RCC 7860 (cell line): ENCODE measurements at places on chromosomes 13 and 19.

DNA sequence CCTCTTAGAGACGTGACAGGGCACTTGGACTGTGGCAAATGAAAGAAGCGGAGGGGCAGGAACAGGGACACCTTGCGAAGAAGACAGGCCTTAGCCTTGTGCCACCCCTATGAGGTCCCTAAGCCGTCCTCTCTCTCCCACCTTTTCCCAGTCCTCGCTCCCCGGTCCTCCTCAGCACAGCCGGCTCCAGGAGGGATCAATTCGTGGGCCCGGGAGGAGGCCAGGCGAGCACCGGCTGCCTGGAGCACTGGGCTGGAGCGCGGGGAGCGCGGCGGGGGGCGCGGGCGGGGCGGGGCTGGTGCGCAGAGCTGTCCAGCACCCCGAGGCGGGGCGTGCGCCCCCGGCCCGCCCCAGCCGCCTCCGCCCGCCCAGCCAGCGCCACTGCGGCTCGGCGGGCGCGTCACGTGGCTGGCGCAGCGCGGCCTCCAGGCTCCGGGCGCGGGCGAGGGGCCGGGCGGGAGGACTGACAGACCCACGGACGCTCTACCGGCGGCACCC lies at the start of gene LRP3:
Gene LRP3 (plus strand): TSS at position 466 of the 498 bp plus-strand sequence. CDS start 456 bp downstream, outside the sequence.
- no peak for DNase-seq

DNA sequence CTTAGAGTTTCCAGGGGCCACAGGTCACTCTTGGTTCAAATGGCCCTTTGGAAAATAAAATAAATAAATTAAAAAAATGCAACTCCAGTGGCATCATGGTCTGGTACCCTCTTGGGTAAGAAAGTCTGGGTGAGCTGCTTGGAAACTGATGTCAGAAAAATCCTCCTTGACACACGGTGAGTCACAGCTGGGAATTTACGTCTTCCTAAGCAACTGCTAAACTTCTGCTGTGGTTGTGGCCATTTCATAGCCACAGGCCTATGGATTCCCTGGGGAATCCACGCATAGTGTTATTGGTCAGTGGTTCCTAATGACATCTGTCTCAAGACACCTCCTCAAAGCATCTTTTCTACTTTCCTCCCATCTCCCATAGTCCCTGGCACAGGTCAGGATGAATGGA lies 220.8 kb downstream of the COG6 start:
- DNase-seq = peak; percentile 93

DNA sequence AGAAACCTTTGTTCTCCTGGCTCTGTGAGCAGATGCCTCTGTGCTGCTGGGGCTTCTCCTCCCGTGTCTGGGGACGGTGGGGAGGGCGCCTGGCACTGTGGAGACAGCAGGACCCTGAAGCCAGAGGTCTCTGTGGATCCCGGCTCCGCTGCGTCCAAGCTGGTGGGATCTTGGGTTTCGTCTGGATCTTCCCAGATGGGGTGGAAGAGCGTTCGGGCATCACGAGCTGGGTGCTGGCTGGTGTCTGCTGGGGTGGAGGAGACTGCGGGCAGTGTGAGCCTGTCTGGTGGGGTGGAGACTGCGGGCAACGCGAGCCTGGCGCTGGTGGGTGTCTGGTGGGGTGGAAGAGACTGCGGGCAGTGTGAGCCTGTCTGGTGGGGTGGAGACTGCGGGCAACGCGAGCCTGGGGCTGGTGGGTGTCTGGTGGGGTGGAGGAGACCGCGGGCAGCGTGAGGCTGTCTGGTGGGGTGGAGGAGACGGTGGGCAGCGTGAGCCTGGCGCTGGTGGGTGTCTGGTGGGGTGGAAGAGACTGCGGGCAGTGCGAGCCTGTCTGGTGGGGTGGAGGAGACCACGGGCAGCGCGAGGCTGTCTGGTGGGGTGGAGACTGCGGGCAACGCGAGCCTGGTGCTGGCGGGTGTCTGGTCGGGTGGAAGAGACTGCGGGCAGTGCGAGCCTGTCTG lies 5.6 kb downstream of the TEX29 start:
- DNase-seq = no peak

- DNase-seq = peak; percentile 93
Observed at GRCh38 chr19:31139871-31140505, 209.2 kb downstream of the TSHZ3 start.

DNA sequence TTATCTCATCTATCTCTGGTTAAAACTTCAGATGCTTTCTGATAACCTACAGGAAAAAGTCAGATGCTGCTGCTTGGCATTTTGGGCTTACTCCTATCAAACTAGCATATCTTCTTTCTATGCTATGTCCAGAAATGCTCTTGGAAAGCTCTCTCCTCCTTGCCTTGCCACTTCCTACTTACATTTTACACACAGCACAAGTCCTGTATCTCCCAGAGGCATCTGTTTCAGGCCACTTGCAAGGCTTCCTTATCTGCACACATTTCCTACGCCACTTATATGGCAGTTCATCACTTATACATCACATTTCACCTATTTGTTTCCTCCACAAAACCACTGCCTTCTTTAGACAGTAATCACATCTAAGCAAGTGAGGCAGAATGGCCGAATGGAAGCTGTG lies 220.3 kb downstream of the DNAJC15 start:
- no peak for DNase-seq

DNA sequence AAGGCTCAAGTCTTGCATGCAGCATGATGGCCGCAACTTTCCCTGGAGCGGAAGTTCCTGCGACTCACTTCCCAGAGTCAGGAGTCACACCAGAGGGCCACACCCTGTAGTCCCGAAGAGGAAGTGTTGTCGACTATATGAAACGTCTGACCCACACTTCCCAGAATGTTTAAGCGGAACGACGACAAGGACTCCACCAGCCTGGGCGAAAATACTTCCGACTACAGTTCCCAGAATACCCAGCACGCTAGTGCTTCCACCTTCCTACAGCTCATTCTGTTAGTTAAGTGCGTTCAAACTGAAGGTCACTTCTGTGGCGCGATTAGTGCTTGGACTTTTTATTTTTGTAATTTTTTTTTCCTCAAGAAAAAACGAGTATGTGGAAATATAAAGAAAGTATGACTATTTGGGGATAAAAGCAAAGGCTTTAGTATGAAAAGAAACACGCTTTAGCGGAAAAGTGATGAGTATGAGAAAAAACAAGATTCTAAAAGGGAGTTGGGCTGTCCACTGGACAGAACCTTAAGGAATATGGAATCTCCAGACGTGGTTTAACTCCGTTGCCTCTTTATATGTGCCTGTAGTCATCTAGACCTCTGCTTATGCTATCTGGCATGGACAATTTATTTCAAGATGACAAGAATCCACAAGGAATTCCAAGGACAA lies 15.5 kb upstream of the ZNF112 start:
- DNase-seq = no peak

DNA sequence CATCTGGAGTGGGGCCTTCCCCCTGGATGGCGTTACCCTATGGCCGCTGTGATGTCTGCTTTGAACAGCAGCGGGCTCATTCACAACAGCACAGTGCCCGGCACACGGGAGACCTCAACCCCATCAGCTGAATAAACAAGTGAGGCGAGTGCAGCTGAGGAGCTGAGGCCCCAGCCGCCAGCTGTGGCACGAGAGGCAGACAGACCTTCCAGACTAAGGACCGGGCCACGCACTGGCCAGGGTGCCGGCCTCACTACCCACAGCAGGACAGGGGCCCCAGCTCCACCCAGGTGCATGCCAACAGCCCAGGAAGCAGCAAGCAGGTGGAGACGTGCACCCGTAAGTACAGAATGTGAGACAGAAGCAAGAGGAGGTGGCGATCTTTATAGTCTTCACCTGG lies 39.6 kb downstream of the STK24 start:
- DNase-seq = no peak

DNA sequence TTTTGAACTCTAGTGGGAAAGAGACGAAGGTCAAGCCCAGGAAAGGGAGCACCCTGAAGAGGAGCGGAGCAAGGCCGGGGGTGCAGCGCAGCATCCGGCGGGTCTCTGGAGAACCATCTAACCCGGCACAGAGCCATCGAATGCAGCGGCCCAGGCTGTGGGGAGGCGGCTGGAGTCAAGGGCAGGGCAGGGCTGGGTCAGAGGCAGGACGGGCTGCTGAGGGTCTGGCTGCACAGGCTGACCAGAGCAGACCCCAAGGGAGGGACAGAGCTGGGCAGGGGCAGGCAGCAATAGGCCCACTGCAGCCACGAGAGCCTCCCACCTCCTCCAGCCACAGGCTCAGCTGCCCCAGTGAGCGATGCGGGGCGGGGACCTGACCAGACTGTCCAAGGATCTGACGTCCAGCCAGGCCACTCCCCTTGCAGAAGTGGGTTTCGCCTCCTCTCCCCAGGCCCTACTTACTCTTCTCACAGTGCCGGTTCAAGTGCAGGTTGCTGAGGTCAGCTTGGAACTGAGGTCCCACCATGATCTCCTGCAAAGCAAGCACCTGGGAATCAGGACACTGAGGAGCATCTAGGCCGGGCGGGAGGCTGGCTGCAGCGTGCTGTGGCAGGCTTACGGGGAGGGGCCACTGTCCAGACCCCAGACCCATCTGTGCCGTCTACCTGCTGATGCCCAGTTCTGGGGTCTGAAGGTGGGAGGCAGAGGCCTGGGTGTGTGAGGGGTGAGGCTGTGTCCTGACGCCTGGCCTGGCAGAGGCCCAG lies 19.2 kb downstream of the MIER2 start:
- no peak for DNase-seq

DNA sequence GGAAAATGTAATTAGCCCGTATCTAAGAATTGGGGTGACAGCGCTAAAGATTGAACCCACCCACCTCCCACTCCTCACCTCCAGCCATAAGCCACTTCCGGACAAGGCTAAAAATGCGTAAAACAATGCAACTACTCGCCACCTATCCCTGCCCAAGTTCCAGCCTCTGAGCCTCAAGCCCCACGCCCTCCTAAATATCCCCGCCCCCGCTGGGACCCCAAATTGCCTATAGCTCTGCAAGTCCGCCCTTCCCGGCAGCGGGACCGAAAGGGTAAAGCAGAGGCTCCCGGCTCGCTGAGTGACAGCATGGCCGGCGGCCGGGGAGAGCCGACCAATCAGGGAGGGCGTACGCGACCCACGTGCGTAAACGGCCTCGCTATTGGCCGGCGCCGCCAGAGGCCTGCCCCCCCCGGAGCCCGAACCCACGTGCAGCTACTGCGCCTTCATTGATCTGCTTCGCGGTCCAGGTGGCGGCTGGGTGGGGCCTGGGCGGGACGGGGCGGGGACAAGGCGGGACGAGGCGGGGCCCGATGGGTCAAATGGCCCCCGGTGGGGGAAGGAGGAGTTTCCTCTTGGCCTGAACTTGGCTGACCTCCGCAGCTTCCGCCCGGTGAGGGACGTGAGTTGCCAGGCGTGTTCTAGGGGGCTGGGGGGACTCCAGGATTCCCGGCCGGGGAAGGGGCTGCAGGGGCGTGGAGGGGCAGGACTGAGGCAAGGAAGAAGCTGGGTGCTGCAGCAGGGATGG lies at the start of gene TLE6:
Gene TLE6 (plus strand): TSS at position 564 of the 745 bp plus-strand sequence. CDS start 670 bp downstream, outside the sequence.
- peak; percentile 89 for DNase-seq

- no peak for DNase-seq
Observed at GRCh38 chr19:19224852-19225494, 13.2 kb downstream of the NCAN start.

GRCh38 chr19:1618157-1619093 lies 13.2 kb upstream of the UQCR11 start:
- DNase-seq = peak; percentile 21

- no peak for DNase-seq
Observed at GRCh38 chr19:38277549-38277948, 13.2 kb downstream of the SPINT2 start.

GRCh38 chr13:20825477-20825875 lies 51.7 kb upstream of the EEF1AKMT1 start:
- DNase-seq = no peak

DNA sequence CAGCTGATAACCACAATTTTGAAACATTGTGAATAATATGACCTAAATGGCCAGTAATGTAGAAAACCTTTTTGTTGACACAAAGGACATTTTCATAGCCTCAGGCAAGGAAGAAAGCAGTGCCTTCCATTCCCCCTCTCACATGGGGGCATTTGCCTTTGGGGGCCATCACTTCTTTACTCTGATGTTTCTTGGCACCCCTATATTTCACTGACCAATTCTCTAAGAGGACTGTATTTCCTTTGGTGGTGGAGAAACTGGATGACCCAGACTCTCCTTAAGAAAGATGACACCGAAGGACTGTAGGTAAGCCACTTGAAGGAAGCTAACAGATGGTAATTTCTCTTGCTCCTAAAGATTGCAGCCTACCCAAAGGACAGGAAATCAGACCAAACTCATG lies 254.6 kb downstream of the DCLK1 start:
- DNase-seq = no peak

- no peak for DNase-seq
Observed at GRCh38 chr13:111202745-111203144, 87.6 kb downstream of the ARHGEF7 start.

GRCh38 chr19:13869281-13869680 lies 7.7 kb upstream of the NANOS3 start:
- no peak for DNase-seq

DNA sequence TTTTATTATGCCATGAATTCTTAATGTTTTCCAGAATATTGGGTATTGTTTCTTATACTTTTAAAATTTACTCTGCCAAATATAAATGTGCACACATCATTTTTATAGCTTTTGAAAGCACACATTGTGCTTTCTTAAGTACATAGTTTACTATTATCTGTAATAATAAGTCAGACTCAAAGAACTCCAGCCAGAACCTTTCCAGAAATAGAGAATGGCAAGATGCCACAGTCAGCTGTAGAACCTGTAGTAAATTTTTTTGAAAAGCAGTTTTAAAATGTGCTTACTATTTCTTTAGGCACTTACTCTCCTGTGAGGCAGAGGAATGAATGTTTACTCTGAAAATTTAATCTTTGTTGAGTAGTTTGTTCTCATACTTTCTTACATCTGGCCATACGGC lies 1287.1 kb downstream of the PCDH9 start:
- no peak for DNase-seq

GRCh38 chr19:33394723-33395560 lies 21.4 kb downstream of the CEBPG start:
- DNase-seq = no peak

GRCh38 chr13:60755380-60756163 lies 358.6 kb downstream of the TDRD3 start:
- no peak for DNase-seq

DNA sequence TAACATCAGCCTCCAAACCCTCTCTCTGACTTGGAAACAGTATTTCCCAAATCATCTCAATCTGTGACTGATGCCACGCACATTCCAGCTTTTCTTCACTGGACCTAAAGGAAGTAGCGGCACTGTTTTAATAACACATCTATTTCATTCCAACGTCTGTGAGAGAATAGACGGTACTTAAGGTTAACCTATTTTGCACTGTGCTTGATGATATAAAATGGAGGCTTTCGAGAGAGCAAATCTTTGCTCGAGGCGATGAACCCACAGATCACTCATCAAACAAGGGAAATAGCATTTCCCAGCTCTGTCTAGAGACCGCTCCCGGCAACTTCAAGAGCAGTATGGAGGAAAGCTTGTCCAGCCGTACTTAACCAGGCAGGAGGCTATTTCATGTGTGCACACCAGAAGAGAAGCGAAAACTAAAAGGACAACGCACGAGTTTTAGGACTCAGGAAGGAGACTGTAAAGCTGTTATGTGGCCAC lies 2.9 kb downstream of the UBL3 start:
- DNase-seq = no peak

GRCh38 chr13:31032528-31033113 lies 100.2 kb downstream of the TEX26 start:
- DNase-seq = no peak
